ENCODE measurements at places on chromosomes 2 and 18. TPM values are rescaled to one million over a fixed set of nuclear protein-coding genes. Genes with fewer than 3 reads are reported as not detected.

GRCh38 chr2:61693744-61694143 is 155.6 kb upstream of the XPO1 start:
- DNase-seq = no peak

DNA sequence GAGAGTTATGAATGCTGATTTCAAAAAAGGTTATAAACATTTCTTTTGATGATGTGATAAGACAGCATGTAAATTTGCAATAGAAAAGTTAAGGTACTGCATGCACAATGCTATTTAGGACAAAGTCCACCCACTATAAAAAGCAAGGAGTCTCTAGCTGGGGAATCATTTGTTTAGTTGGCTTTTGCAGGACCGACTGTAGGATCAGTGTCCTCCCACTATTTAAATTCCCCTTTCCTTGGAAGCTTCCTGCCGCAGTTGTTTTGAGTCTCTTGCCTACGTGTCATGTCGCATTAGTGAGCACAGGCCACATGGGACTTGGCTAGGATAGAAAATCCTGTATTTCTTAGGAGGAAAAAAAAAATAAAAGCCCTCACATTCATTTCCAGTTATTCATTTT is 13.1 kb downstream of the QPCT start:
- no peak for DNase-seq

GRCh38 chr18:79630281-79631095 is 49.1 kb upstream of the CTDP1 start:
- DNase-seq = no peak

Gene RMDN2
- total RNA-seq = 2.4 TPM

Gene CDH20
- total RNA-seq = 0.17 TPM

Gene TPO
- total RNA-seq = not detected

Gene SCN3A
- total RNA-seq = 0.08 TPM

Gene RNF152
- 4.9 TPM for total RNA-seq
